Mesothelial cell of epicardium (in vitro differentiated cells): ENCODE measurements at places on chromosomes 3 and 15.

GRCh38 chr15:93897377-93897776 lies 334.0 kb upstream of the MCTP2 start:
- H3K4me1 ChIP-seq = no peaks in the 10 kb centered on the region
- no peaks in the 10 kb centered on the region for H3K36me3 ChIP-seq
- H3K27ac ChIP-seq = no peak overlapping the region
- H3K4me3 ChIP-seq = no peak overlapping the region
- DNase-seq = no peak

DNA sequence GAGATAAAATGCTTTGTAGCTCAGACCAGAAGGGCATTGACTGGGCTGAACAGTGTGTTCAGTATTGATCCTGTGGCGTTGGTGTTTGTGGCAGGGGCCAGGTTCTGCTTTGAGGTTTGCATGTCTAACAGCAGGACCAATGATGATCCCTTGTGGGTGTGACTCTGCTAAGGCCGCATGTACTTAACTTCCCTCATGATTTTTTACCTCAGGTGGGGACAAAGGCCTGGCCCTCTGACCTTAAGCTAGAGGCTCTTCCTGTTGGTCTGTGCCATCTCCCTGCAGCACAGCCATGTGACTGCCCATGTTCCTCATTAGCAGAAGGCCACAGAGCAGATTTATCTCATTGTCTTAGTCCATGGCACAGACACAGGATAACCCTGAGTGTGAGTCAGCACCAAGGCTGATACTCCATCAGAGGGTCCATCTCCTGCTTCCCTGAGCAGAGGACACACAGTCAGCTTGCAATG lies 34.3 kb upstream of the BSN start:
- peaks cover 4% of the 10 kb centered on the region for H3K4me1 ChIP-seq
- no peak overlapping the region for H3K4me3 ChIP-seq
- no peak for DNase-seq
- no peaks in the 10 kb centered on the region for H3K27me3 ChIP-seq
- peaks cover 19% of the 10 kb centered on the region for H3K36me3 ChIP-seq

GRCh38 chr3:155753038-155753639 lies 8.3 kb upstream of the PLCH1 start:
- no peak overlapping the region for H3K4me3 ChIP-seq
- H3K27me3 ChIP-seq = no peaks in the 10 kb centered on the region
- no peak for DNase-seq
- no peak overlapping the region for H3K27ac ChIP-seq

- H3K27ac ChIP-seq = no peak overlapping the region
- no peak for DNase-seq
- H3K36me3 ChIP-seq = no peaks in the 10 kb centered on the region
- H3K4me3 ChIP-seq = no peak overlapping the region
- no peaks in the 10 kb centered on the region for H3K27me3 ChIP-seq
Observed at GRCh38 chr15:54119051-54119450, 140.8 kb downstream of the UNC13C start.

- H3K27ac ChIP-seq = no peak overlapping the region
- H3K27me3 ChIP-seq = no peaks in the 10 kb centered on the region
- no peak overlapping the region for H3K4me3 ChIP-seq
- DNase-seq = no peak
- H3K4me1 ChIP-seq = peaks cover 53% of the 10 kb centered on the region
- H3K36me3 ChIP-seq = peaks cover 3% of the 10 kb centered on the region
Observed at GRCh38 chr3:190097617-190098016, 23.1 kb downstream of the P3H2 start.

GRCh38 chr3:127483902-127484591 lies 106.5 kb downstream of the TPRA1 start:
- no peaks in the 10 kb centered on the region for H3K36me3 ChIP-seq
- H3K27ac ChIP-seq = no peak overlapping the region
- H3K4me3 ChIP-seq = no peak overlapping the region
- H3K27me3 ChIP-seq = peaks cover 10% of the 10 kb centered on the region

- H3K27me3 ChIP-seq = peaks cover 16% of the 10 kb centered on the region
- H3K36me3 ChIP-seq = no peaks in the 10 kb centered on the region
- no peak overlapping the region for H3K27ac ChIP-seq
- H3K4me1 ChIP-seq = no peaks in the 10 kb centered on the region
Observed at GRCh38 chr15:86837294-86838061, 757.8 kb downstream of the AGBL1 start.

DNA sequence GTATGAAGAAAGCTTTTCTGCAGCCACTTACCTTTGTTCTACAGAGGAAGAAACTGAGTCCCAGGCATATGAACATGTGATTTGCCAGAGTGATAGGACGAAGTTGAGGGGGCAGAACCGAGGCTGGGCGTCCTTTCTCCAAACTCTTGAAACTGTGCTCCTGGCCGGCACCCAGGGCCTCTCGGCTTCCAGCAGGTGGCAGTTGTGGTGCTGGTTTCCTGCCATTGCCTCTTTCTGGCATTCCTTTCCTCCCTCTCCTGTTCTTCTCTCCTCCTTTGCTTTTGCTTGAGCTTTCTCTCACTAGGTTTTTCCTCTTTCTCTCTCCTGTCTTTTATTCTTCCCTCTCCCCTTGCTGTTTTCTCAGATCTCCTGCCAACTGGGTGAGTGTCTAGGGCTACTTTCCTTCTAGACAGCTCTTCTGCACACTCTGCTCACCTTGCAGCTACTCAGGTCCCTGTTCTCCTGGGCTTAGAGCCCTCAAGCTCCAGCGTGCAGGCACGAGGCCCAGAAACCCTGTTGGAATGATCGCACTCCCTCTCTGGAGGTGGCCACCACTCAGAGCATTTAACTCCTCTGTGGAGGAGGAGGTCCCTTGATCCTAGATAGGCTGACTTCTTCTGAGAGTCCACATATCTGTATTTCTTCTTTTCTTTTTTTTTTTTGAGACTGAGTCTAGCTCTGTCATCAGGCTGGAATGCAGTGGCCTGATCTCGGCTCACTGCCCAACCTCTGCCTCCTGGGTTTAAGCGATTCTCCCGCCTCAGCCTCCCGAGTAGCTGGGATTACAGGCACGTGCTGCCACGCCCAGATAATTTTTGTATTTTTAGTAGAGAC lies 26.2 kb downstream of the TRAK1 start:
- H3K36me3 ChIP-seq = no peaks in the 10 kb centered on the region
- no peak overlapping the region for H3K4me3 ChIP-seq
- H3K27ac ChIP-seq = peak overlapping the region; percentile 82
- H3K27me3 ChIP-seq = no peaks in the 10 kb centered on the region

DNA sequence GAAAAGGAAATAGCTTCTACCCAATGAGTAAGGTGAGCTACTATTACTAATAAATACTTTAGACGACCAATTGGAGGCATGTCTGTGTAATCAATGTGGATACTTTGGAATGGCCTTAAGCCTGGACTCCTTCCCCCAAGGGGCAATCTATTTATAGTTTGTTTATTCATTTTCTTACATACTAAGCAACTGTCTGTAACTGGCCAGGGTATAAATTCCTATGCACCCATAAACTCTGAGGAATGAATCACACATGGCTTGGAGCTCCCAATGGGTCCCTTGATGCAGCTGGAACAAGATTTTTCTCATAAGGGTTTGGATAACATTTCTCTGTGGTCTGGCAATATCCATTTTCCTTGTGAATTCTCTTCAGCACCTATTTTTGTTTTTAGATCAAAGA lies 506.8 kb downstream of the EDEM1 start:
- no peak overlapping the region for H3K4me3 ChIP-seq
- DNase-seq = no peak
- no peaks in the 10 kb centered on the region for H3K36me3 ChIP-seq
